ENCODE measurements at places on chromosomes 1 and 21.

GRCh38 chr1:46423574-46424240 lies 29.6 kb downstream of the FAAH start:
- DNase-seq, result no peak

DNA sequence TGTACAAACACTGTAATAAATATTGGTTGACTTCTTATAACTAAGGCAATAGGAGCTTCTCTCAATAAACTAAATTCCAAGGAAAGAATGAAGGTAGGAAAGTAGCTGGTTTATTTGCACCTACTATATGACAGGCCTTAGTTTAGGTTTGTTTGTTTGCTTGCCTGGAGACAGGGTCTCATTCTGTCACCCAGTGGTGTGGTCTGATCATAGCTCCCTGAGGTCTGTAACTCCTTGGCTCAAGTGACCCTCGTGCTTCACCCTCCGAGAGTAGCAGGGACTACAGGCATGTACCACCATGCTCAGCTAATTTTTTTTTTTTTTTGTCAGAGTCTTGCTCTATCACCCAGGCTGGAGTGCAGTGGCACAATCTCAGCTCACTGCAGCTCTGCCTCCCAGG lies 1.9 kb upstream of the EDARADD start:
- DNase-seq, result no peak

DNA sequence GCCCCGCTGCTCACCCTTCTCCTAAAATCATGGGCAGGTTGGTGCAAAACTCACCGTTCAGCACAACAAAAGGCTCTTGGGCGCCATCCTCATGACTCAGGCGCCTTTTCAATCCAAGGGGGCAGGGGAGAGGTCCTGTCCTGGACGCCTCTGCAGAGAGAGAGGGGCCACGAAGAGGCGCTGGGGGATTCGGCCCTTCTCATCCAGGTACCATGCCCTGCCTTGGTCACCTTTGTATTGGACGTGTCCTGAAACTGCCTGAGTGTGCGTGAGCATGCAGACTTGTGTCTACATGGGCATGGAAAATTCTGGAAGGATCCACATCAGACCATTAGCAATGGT lies 53.5 kb downstream of the SLC37A1 start:
- DNase-seq, result no peak

- DNase-seq, result no peak
These were observed 8.6 kb upstream of the FCMR start for GRCh38 chr1:206930210-206930798.

DNA sequence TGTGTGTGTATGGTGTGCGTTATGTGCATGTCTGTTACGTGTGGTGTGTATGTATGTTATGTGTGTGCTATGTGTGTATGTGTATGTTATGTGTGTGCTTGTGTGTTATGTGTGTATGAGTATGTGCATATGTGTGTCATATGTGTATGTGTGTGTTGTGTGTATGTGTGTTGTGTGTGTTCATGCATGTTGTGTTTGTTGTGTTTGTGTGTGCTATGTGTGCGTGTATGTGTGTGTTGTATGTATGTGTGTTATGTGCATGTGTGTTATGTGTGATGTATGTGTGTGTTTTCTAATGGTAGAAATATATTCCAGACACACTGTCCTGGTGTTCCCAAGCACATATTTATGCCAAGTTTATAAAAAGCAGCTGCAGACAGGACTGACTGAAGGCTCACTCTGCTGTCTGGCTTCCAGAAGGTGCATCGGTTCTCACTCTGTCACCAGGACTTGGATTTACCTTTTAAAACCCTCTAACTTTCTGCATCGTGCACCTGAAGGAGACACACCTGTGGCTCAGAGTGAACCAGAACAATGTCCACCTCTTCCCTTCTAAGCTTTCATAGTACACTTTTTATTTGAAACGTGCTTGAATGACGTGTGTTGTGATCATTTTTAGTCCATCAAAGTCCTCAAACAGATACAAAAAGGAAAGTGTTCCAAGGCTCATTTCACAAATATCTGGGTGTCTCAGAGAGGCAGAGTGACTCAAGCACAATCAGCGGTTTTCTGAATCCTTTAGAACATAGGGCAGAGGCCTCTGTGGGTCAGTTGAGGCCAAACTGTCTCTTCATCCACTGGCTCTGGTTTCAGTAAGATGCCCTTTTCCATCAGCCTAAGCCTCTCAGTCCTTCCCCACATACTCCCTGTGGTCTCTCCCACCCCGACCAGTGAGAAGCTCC lies 49.9 kb downstream of the TOMM20 start:
- DNase-seq, result no peak

DNA sequence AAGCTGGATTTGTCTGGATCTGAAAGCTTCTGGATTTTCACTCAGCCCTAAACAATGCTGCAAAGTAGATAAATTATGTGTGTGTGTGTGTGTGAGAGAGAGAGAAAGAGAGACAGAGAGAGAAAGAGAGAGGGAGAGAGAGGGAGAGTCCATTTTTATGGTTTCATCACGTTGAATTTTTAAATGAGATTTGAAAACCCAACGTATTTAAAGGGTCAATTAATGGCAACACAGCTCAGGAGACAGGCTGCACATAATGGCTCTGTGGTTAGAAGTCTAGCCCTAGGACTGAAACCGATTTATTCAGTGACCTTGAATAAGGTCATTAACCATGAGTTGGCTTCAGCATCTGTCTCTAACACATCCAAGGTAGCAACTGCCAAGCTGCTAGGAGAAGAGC lies 35.3 kb upstream of the FMN2 start:
- no peak for DNase-seq

- DNase-seq, result no peak
These were observed 58.7 kb upstream of the ABCG1 start for GRCh38 chr21:42160111-42160721.

- no peak for DNase-seq
These were observed 44.3 kb upstream of the GTF2B start for GRCh38 chr1:88935522-88936222.

DNA sequence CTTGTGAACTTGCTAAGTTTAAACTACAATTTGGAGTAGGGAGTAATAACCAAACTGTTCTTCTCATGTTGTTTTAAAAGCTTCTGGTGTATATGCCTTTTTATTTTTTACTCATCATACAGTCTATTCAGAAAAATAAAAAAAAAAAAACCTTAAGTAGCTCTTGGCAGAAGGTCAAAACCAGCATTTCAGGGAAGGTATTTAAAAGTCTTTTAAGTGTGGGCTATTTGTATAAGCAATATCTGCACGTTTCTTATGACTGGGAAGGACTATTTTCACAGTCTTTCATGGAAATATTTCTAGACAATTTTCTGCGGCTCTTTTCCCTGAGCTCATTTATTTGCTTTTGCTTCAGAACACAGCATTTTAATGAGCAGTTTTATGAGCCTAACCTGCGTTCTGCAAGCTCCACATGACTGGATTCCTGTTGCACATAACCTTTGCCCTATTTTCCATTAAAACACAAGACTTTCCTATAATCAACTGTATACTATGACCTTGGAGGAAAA lies 60.9 kb upstream of the C1orf105 start:
- DNase-seq, result no peak

DNA sequence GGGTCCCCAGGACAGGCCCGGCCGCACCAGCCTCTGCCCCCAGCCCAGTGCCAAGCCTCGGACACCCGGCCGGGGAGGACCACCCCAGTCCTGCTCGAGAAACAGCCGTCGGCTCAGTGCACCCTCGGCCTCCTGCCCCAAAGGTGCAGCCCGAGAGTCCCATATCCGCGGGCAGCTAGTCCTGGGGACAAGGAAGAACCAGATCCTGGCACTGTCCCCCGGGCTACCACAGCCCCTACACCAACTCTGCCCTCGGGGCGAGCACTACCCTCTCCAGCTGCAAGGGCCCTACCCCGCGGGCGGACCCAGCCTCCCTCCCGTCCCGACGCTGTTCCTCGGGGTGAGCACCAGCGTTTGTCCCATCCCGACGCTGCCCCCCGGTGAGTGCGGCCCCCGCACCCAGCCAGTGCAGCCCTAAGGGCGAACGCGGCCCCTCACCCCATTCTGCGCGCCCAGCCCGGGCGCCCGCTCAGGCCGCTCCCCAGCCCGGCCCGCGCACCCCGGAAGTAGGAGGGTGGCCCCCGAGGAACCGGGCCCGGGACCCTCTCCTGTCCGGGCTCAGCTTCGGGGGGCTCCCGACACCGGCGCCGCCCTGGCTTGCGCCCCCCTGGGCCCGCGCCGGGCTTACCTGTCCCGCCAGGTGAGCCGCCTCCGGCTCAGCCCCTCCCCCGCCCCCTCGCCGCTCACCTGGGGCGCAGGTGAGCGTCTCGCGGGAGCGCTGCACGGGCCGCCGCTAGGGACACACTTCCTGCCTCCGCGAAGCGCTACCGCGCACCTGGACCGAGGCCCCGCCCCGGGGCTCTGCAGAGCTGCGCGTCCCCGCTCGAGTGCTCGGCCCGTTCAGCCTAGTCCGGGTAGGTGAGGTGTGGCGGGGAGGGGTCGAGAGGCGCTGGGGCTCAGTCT lies at the start of gene KDF1:
TSS of gene KDF1 (minus strand) at position 747 of the 903 bp plus-strand sequence. CDS start 8,088 bp downstream, outside the sequence.
- peak; percentile 5 for DNase-seq

DNA sequence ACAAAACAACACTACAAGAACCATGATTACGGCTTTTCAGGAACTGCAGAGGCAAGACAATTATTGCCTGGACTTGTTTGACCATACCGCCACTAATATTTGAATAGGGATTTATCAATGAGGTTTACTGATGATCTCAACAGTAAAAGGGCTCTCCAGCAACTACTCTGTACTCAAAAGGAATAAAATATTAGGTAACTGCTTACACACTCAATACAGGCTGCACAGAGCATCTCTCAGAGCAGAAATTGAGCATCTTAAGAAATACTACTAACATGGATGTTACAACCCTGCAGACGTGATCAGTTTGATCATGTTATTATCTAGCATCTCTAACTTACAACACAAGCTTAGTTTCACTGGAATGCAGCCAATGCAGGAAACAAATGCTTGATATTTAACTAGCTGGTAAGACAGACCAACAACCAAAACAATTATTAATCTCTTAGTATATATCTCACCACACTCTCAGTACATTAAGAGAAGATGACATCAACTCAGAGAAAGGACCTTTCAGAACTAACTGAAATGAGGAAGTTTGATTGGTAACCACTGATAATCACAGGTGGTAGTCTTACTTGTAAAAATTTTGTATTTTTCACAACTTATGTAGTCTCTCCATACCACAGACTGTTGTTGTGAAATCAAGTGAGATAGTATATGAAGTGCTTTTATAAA lies 52.2 kb downstream of the PUM1 start:
- no peak for DNase-seq

- no peak for DNase-seq
These were observed 52.0 kb downstream of the ARHGEF11 start for GRCh38 chr1:156993426-156994147.

DNA sequence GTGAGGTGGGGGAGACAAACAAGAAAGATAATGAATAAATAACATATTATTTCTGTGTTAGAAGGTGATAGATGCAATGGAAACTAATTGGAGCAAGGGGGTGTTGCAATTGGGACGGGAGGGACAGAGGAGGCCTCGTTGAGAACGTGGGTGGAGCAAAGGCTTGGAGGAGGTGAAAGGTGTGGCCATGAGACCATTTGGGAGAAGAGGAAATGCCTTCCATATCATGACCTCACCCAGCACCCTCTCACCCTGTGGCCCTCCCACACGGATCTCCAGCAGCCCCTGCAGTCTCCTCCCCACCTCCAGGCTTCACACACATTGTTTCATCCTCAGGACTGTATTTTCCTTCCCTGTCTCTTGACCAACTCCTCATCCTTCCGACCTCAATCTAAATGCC lies 85.3 kb upstream of the ARHGAP29 start:
- no peak for DNase-seq

- DNase-seq, result no peak
These were observed 24.6 kb upstream of the PCBP3 start for GRCh38 chr21:45618846-45619485.

DNA sequence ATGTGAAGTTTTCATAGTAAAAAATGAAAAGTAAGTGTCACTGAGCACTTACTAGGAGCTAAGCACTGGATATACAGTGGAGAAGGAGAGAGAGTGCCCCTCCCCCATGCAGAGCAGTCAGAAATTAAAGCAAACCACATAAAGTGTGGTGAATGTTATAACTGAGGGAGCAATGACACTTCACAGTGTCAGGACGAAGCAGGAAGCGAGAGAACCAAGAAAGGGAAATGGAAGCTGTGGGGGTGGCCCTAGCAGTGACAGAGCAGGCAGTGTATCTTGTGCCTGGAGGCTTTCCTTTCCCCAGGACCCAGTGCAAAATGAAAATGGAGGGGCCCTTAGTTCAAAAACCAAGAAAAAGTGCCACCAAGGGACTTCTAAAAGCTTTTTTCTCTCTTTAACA lies 21.5 kb upstream of the RCAN3 start:
- no peak for DNase-seq

DNA sequence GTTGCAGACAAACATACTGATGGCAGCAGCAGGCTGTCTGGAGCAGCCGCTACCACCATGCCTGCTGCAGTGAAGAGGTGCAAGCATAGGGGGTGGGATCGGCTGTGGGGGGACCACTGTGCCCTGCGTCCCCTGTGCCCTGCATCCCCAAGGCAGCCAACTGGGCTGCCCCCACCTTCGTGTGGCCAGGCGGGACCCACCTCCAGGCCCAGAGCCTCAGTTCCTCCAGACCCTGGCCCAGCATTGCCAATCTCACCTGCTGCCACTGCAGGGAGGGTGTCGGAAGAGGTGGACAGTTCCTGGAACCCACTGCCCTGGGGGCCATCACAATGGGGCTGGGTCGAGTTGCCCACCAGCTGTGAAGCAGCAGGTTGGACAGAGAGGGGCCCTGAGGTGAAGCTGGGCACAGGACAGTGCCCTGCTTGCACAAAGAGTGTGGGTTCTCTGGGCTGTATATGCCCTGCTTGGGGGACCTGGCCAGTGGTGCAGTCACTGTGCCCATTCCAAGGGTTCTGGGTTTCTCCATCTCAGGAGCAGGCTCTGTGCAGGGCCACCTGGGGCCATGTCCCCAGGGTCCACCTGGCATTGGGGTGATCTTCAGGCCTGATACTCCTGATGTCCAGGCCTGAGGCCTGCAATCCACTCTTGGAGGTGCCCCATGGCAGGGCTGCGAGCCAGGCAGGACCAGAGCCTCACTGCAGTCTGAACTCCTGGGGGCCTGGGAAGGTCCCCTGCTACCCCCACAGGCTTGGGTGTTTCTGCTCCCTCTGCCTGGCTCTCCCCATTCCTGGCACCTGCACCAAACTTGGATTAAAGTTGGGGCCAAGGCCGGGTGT lies 261.4 kb upstream of the NRIP1 start:
- no peak for DNase-seq

- DNase-seq, result no peak
These were observed 94.2 kb downstream of the AHCTF1 start for GRCh38 chr1:246837418-246838117.

GRCh38 chr1:201279313-201279712 lies 4.0 kb upstream of the PKP1 start:
- no peak for DNase-seq

DNA sequence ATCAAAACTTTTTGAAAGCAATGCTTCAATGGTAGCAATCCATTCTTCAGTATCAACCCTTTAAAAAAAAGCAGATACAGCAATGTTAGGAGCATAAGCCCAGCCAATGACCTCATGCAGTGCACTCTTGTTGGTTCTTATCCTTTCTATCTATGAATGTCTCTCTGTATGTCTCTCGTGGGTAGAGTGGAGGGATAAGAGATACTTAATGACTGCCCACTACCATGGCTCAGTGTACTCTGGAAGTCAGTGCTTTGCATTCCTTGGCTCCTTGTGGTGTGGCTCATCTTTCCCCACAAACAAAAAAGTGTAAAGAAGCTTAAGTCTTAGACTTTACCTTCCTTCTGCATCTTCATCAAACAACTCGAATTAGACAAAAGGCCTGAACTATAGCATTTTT lies 50.3 kb downstream of the PCSK9 start:
- DNase-seq, result no peak

Data from activated CD4-positive, CD25-positive, alpha-beta regulatory T cell treated with anti-CD3 and anti-CD28 coated beads, Interleukin-2, amount 50 U/mL, for 16 hours (primary cell).